ENCODE measurements at places on chromosomes 4 and X.

DNA sequence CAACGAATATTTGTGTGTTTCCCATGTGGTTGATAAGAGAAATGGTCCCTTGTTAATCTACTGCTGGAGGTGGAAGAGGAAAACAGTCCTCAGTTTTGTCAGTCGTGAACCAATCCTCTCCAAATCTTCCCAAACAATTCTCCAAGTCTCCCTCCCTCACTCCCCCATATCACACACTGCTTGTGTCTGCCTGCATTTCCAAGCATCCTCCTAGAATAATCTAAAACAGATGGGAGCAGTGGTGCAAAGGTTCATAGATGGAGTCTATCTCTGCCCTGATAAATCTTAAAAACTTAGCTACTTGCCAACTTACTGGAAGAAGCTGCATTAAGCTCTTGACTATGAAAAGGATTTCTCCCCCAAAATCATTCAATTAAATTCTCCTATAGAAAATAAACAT lies 43.7 kb upstream of the SH3KBP1 start:
- no peak for DNase-seq

DNA sequence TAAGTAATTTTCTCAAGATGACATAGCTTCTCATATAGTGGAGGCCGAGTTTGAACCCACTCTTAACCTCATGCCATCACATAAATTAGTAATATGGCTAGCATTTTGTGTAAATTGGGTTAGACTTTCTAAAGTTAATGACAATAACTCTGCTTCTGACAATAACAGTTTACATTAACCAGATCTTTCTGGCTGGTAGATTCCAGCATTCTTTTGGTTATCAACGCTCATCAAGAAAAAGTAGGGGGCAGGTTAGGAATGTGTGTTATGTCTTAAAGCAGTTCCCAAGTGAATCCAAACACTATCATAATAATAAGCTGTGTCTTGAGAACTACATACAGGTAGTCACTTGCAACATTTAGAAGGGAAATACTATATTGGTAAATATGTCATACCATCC lies 162.5 kb downstream of the PRDM5 start:
- DNase-seq, result no peak

- no peak for DNase-seq
Observed at GRCh38 chrX:54494166-54494988, 1.7 kb downstream of the FGD1 start.

DNA sequence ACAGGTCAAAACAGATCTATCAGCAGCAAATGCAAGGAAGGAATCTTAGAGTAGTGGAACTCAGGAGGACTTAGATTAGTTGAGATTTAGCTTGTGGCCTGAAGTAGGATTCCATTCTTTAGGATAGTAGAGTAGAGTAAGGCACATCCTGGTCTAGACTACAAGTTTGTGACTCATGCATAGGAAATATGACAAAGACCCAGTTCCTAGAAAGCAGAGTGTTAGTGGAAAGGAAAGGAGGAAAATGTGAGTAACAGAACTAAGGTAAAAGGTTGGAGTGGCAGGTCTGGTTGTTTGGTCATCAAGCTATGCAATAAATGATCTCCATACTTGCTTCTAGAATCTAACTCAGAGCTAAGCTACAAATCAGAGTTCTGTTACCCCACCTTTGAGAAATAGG lies 595.0 kb downstream of the ACTRT1 start:
- no peak for DNase-seq

GRCh38 chrX:21972721-21973120 lies 32.2 kb downstream of the SMS start:
- DNase-seq, result peak; percentile 27

GRCh38 chr4:163666332-163666873 lies 171.9 kb downstream of the TMA16 start:
- DNase-seq, result no peak

- DNase-seq, result no peak
Observed at GRCh38 chrX:65706041-65706828, 38.8 kb downstream of the MSN start.

DNA sequence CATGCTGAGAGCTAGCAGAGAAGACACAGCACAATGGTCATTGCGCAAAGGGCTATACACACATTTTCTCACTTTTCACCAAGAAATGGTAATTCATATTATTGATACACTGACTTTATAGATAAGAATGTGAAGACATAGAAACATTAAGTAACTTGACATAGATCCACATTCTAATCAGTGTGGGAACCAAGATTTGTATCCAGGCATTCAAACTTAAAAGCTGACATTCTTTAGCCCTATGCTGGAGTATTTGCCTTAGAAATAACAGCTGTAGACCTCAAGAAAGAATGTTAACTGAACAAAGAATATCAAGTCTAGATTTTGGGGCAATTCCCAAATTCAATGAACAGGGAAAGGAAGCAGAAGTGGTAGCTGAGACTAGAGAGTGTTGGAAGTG lies 384.8 kb downstream of the IL15 start:
- no peak for DNase-seq
